Central memory CD4-positive, alpha-beta T cell (primary cell): ENCODE measurements at places on chromosomes 7 and 10.

DNA sequence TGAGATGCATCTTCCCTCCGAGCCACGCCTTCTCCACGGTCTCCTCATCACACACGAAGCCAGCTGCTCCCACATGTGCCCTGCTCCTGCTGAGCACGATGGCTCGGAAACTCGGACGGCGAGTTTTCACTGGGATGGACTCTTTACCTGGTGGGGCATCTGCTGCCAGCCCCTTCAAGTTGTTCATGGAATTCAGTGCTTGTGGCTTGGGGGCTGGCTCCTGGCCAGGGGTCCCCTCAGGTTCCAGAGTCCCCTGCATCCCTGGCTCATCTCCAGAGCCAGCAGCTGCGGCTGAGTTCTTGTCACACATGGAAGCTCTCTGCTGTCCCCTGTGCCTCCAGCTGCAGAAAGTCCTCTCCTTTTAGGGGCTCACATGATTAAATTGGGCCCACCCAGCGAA, 654.0 kb downstream of the SDK1 start:
- DNase-seq = no peak

GRCh38 chr7:39271402-39271801, 293.7 kb downstream of the POU6F2 start:
- no peak for DNase-seq

DNA sequence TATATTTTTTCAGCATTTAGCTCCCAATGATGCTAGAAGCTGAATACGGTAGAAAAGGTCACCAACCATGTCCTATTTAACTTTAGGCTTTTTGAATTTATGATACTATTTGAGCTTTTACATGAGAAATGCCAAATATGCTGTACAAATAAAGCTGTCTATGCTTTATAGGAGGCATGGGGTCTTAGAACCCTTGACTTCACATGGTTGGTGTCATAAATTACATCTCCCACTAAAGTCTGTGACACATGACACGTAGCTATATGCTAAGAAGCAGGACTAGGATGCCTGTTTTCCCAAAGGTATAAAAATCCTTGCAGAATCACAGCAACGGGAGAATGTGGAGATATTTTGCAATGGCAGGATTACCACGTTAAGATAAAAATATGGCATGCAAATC, 960.4 kb downstream of the PCDH15 start:
- DNase-seq = no peak

DNA sequence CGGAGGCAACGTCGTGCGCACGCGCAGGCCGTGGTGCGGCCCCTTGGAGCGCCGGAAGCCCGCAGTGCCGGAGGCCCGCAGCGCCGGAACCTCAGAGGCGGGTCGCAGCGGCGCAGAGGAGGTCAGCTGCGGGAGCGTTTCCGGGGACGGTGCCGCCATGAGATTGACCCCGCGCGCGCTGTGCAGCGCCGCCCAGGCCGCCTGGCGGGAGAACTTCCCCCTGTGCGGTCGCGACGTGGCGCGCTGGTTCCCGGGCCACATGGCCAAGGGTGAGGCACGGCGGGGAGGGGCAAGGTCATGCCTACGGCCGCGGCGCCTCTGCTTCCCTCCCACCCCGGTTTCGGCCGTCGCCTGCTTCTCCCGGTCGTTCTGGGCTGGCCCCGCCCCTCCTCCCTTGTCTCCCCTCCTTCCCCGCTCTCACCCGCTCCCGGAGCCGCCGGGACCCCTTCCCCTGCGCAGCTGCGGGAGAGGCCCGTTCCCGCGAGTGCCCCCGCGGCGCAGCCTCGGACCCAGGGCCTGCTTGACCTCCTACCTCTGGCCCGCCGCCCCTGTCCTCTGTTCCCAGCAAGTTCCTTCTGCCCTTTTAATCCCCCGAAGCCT, at the start of gene MTG1:
TSS of gene MTG1 (plus strand) at position 94 of the 600 bp plus-strand sequence. CDS start at position 158, 64 bp downstream.
- DNase-seq = peak; percentile 89

- peak; percentile 28 for DNase-seq
Observed at GRCh38 chr7:1459920-1460820, 900 bp upstream of the MICALL2 start.

- no peak for DNase-seq
Observed at GRCh38 chr10:111784946-111785465, 398.6 kb downstream of the GPAM start.

DNA sequence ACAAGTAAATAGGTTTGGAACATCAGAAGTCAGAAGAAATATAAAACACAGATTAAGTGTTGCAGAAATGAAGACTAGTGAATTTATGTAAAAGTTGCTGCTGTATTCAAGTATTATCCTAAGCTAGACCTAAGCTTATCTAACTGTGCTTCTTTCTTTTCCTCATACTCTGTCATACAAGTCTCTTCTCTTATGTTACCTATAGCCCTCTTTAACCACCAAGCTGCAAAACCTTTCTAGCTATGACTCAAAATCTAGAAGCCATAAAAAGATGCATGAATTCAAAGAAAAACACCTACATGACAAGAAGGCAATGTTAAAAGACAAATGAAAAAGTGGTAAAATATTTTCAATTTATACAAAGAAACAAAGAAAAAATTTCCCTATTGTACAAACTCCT, 23.0 kb downstream of the DENND11 start:
- no peak for DNase-seq

- DNase-seq = no peak
Observed at GRCh38 chr7:108686494-108686893, 116.8 kb downstream of the DNAJB9 start.

GRCh38 chr10:104612571-104613205, 28.4 kb upstream of the SORCS3 start:
- DNase-seq = no peak

- DNase-seq = no peak
Observed at GRCh38 chr7:108034586-108034985, 31.6 kb upstream of the LAMB1 start.

DNA sequence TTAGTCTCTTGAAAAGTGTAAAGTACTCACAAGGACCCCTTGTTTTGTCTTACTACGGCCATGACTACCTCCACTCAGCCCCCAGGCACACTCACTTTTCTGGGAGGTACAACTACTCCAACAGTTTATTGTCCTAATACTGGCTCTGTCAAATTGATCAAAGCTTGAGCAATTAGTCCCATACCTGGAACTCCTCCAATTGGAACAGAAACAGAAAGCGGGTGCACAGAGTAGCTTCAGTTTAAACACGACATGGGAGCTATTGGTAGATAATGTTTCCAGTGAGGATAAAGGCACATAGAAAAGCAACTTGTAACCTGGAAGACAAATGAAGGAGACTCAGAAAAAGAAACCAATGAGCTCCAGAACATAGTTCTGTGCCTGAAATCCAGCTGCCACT, 7.7 kb upstream of the GPR37 start:
- DNase-seq = no peak

DNA sequence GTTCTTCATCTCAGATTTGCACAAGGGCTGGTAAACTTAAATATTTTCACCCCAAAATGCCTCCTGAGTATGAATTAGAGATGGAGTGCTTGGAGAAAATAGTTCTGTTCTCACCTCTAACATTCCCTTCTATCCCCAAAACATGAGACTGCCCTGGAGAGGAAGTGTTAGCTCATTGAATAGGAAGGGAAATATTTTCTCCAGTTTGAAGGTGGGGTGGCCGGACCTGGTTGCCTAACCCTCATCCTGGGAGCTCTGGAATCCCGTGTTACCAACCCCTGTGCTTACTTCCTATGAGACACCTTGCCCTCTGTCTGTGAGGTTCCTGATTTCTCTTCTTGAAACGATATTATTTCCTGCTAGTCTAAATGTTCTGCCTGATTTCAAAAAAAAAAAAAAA, 779 bp downstream of the IFIT2 start:
- DNase-seq = no peak

- DNase-seq = no peak
Observed at GRCh38 chr10:70931168-70931815, 42.9 kb upstream of the PCBD1 start.

DNA sequence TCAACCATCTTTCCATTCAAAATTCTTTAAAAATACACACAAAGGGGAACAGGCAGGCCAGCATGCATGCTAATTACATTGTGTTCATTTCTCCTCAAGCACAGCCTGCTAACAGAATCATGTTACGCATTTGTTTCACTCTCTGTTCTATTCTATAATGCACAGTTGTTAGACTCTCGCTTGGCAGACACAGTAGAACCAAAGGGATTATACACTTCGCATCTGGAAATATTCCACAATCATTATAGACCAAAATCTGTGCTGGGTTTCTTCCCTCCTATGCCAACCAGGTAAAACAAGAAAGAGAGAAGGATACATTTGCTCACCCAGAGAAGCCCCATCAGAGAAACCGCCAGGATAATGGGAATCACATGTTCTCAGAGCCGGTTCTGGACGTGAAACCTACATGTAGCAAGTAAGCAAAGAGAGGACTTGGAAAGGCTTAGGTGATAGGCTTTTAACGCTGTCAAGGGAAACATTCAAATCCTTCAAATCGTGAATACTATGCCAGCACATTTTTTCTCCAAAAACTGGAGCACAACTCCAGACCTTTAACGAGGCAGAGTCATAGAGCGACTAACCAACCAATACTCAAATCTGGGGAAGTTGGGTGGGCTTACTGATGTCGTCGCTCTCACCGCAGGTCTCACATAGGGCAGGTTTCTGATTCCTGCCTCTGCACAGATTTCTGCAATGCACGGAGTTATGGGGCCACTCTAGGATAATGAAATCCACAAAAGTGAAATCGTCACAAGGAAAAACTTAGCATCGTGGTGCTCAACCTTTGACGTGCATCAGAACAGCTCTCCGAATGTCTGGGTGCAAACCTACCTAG, 380.5 kb upstream of the AUTS2 start:
- DNase-seq = no peak

- DNase-seq = no peak
Observed at GRCh38 chr7:150939466-150939865, 38.7 kb downstream of the KCNH2 start.

- DNase-seq = no peak
Observed at GRCh38 chr7:6701860-6702259, 4.9 kb downstream of the ZNF12 start.

DNA sequence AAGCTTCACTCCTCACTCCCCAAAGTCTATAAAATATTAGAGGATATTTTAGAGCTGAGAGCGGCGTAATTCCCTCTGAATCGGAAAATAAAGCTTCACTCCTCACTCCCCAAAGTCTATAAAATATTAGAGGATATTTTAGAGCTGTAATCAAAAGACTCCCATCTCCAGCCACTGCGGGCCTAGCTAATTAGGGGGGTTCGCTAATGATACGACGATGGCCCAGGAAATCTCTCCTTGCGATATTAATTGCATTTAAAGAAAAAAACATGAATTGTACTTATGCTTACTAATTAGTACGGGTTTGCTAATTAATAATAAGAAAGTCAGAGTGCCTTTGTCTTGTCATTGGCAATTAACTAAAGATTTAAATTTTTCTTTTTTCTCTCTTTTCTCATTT, 235.9 kb downstream of the MAD1L1 start:
- no peak for DNase-seq

DNA sequence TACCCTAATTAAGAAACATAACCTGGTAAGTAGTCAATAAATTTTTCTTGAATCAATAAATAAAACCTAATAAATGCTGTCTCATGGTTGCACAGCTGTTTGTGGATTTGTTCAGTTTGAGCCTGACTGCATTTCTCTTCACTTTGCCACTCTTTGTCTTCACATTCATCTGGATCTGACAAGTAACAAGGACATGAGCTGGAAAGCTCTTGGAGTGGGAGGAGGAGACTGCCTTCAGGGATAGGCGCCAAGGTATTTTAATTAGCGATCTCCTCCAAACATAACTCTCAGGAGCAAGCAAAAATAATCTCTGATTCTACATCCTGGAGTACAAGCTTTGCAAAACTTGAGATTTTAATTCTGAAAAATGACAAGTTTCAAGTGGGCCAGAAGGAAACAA, 251.0 kb downstream of the BMPER start:
- no peak for DNase-seq

- DNase-seq = no peak
Observed at GRCh38 chr7:147833970-147834369, 756.6 kb upstream of the C7orf33 start.

DNA sequence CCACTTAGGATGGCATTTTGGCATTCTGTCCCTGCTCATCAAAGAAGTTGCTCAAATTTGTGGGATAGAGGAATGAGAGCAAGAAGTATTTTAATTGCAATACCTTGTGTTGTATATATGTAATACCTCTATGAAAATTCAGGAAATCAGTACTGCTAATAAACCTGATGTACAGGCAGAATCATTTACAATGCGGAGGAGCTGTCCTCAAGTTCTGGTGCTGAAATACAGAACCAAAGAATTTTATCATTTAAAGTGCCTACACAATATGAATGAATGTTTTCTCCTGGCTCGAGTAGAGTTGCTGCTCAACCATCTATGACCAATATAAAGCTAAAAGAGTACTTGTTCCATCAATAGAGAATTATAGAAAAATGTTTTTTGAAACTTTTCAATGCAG, 305.8 kb downstream of the PLXNA4 start:
- no peak for DNase-seq

- DNase-seq = no peak
Observed at GRCh38 chr10:132860532-132860931, 74.6 kb upstream of the NKX6-2 start.

DNA sequence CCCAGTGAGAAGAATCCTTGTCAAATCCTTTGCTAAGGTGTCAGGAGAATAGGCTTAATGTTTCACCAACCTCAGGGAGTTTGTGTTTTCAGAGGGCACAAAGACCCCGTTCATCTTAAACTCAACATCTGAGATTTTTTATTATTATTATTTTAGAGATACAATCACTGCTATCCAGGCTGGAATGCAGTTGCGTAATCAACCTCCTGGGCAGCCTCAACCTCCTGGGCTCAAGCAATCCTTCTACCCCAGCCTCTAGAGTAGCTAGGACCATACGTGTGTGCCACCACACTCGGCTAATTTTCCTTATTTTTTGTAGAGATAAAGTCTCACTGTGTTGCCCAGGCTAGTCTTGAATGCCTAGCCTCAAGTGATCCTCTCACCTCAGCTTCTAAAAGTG, 599.2 kb downstream of the KCNMA1 start:
- no peak for DNase-seq
